GM04504 (cell line): ENCODE measurements at places on chromosomes 7 and 10.
A peak's percentile ranks its signal among the peaks of the same experiment; 100 is the strongest.

DNA sequence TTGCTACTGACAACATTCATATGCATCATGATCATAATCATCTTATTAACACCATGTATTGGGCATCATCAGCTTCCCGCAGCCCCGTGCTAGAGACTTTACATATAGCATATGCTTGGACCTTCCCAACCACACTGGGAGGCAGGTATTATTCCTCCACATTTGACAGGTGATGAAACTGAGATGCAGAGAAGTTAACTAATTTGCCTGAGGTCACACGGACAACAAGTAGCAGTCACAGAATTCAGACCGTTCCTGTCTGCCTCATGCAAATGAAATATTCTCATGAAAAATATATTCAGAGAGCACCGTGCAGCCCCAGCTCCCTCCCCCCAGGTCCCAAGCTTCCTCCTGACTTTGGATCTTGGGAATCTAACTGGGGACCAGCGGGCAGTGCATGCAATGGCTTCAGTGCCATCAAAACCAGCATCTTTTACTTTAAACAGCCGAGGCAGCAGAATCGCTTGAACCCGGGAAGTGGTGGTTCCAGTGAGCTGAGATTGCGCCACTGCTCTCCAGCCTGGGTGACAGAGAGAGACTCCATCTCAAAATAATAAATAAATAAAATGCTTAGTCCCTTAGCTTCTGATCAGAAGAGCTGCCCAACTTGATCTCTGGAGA is 112.2 kb upstream of the GPR26 start:
- no peak for DNase-seq

DNA sequence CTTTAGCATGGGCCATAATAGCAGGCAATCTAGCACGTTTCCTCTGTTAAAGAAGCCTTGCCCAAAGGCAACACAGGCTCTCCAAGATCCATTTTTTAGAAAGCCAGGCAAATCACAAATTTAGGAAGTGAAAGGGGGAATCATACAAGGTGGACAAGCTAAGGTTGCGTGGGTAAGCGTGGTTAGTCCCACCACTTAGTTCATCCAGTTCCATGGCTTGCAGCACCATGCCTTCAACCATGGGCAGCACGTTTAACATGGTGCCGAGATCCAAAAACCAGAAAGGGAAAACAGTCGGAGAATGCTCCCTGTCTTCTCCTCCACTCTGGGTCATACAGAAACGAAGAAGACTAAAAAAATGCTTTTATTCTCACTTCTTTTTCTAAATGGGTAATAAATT is 234.4 kb upstream of the IMMP2L start:
- no peak for DNase-seq

DNA sequence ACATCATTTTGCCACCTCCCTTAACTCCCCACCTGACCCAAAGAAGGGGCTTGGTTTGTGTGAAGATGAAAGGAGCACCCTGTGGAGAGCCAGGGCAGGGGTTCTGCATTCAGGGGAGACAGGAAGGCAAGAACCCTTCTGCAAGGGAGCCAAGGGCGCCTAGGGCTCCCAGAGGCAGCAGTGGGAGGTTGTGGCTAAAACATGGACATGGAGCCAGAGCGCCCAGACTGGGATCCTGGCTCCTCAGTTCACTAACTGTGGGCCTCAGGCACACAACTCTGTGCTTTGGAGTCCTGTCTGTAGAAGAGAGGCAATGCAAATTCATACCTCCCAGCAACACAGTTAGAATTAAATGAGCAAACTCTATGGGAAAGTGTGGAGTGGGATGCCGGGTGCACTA is 123.1 kb upstream of the MACROH2A2 start:
- no peak for DNase-seq

GRCh38 chr10:86107131-86107530 is 259.5 kb downstream of the GRID1 start:
- DNase-seq: no peak

GRCh38 chr7:144671429-144671828 is 164.4 kb downstream of the TPK1 start:
- DNase-seq: no peak

DNA sequence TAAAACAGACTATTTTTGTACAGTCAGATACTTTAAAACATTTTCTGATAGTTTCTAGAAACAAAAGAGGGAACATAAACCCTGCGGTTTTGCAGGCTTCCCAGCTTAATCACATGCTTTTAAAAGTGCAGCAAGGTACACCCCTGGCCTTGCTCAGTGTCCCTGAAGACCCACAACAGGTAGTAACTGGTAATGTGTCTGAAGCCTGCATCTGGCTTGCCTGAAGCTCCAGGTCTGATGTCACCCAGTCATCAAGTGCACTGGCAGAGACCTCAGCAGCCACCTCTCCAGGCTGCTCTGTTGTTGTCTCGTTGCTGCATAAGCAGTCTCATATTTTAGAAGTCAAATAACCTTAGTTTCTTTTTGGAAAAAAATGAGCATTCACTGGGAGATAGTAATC is 376.1 kb upstream of the MTPN start:
- no peak for DNase-seq

GRCh38 chr10:8776926-8777622 is 722.6 kb downstream of the GATA3 start:
- DNase-seq: no peak

- no peak for DNase-seq
These were observed 177.6 kb upstream of the HDAC9 start for GRCh38 chr7:18317941-18318340.

DNA sequence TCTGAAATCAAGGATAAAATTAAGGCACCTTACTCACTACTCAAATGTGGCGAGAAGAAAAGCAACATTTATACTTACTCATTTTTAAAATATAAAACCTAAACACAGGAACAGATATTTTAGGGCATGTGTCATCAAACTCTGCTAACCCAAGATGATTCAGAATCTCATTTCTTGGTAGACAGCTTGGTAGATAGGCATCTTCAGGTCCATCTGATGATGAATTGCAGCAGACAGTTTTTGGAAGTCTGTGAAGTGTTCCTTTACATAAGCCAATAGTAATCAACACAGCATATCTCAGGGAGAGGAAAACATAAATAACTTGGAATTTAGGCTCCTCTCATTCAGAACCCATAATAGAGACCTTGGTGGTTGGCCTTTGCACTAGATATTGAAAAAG is 3.4 kb downstream of the HIPK2 start:
- DNase-seq: peak; percentile 42

DNA sequence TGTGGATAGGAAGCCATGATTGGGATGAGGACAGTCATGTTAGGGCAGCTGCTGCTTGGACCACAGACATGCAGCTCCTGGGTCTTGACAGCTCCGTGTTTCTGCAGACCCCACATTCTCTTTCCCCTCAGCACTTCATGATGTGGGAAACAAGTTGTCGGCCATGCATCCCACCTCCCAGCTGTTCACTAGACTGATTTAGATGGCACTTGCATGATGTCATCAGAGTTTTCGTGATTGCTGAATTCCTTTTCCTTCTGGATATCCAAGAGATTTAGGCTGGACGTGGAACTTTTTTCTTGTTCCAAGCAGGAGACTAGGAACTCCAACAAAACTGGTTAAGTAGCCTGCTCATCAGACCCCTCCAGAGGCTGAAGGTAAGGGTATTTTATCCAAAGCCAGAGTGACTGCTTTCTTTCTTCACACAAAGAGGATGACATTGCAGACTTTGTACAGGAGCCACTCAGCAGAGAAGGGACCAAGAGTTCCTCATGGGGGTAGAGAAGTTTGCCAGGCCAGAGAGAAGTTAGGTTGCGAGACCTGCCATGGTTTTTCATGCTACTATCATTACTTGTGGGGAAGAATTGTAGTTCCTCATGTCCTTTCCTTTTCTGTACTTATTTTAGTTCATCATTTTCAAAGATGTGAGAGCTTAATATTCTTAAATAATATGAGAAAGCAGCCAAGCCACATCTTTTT is 117.7 kb upstream of the GJD4 start:
- no peak for DNase-seq

- no peak for DNase-seq
These were observed 82.3 kb downstream of the PRKAG2 start for GRCh38 chr7:151794508-151795167.

DNA sequence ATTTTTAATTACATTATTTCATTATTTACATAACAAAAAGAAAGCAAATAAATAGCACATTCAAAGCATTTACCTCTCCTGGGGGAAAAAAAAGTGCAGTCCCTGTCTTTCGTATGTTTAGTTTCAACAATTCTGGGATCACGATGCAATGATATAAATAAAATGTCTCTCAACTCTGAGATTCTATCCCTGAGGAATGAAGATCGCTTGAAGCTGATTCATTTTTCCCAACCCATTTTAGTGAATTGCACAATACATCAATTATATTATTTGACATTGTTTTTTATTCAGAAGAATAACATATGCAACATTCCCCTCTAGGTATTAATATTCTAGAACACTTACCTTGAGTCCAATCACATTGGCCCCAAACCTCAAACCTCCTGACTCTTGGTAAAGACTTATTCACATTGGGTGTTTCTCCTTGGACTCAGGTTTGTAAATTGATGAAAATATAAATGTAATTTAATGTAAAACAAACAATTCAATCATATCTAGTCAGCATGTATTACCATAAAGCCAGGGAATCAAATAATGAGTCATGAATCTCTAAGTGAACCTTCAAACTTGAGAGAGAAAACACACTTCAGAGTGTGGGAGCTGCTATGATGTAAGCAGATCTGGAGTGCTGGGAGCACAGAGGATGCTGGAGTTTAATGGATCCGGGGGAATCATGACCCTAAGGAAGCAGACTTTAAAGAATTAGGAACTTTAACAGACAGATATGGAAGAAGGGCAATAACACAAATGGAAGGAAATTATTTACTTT is 5.3 kb upstream of the SCIN start:
- no peak for DNase-seq

DNA sequence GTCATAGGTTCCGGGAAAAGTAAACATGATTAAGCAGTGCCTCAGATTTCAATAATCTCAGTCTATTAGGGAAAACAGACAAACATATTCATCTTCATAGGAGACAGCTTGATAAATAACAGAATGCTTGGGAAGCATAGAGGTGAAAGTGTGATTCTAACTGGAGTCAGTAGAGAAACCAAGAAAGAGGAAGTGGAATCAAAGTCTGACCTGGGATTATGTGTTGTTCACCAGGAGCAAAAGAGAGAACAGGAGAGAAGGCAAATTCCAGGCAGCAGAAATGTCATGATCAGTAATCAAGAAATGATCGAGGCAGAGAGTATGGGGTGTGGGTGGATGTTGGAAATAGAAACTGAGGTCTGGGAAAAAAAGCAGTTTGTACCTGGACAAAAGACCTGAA is 43.7 kb downstream of the DGKB start:
- no peak for DNase-seq

- no peak for DNase-seq
These were observed 22.2 kb upstream of the PARP12 start for GRCh38 chr7:140084972-140085371.

GRCh38 chr10:117463545-117463920 is 79.0 kb upstream of the EMX2 start:
- no peak for DNase-seq

- DNase-seq: no peak
These were observed 75.6 kb downstream of the MICU1 start for GRCh38 chr10:72550239-72550638.

DNA sequence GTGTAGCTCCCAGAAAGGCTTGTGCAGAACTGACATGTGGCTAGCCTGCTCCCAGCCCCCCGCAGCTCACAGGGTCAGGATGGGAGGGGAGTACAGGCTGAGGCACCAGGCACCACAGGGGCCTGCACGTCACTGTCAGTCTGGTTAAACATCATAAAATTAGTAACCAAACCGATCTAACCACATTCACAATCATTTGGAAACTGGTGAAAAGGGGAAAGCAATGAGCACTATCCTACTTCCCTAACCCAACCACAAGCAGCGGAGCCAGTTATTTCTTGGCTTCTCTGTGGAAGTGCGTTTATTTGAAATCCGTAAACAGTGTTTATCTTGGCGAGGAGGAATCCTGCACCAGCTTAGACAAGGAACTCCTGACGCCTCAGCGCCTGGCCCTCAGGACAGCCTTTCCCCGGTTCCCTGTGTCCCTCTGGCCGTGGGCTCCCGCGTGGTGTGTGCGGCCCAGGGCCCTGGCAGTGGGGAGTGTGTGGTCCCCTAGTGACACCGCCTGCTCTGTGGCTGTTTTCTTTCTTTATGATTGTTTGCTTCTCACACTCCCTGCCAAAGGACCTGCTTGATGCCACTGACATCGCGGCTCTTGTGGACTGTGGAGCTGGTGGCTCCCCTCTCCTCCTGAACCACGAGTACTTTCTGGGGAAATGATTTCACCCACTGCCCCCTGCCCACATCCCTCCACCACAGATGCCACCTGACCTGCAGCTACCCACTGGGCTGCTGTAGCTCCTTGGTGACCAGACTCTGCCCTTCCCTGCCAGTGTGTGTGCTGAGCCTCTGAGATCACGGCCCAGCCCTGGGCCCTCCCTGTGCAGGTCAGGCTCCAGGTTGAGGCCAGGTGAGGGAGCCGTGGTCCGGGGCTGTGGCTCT is 38.0 kb downstream of the INPP5A start:
- no peak for DNase-seq

DNA sequence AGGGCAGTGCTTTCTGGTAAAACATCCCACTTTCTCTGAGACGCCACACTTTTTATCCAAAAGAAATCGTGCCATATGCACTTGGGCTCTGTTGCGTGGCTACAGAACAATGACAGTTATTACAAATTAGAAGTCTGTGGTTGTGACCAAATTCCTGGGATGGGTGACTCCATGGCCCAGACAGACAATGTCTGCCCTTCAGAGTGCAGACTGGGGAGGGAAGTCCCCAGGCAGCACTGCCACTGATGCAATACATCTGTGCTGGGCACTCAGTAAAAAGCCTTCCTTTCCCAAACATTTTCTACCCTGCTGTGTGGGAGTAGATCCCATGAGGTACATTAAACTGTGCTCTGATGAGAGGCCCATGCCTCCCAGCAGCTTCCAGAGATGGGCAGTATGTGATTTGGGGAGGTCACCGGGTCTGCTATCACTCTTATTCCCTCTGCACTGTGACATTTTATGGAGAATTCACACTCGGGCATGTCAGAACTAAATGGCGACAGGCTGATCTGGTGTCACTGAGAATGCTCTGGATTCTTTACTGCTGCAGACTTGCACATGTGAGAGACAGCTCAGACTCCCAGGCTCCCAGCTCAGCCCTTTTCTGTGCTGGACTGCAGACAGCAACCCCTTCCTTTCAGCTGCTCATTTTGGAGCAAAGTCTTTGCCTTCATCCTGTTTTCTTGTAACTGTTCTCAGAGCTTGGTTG is 243.5 kb upstream of the ZNF32 start:
- no peak for DNase-seq

- DNase-seq: no peak
These were observed 27.6 kb downstream of the ABCC2 start for GRCh38 chr10:99809931-99810615.

DNA sequence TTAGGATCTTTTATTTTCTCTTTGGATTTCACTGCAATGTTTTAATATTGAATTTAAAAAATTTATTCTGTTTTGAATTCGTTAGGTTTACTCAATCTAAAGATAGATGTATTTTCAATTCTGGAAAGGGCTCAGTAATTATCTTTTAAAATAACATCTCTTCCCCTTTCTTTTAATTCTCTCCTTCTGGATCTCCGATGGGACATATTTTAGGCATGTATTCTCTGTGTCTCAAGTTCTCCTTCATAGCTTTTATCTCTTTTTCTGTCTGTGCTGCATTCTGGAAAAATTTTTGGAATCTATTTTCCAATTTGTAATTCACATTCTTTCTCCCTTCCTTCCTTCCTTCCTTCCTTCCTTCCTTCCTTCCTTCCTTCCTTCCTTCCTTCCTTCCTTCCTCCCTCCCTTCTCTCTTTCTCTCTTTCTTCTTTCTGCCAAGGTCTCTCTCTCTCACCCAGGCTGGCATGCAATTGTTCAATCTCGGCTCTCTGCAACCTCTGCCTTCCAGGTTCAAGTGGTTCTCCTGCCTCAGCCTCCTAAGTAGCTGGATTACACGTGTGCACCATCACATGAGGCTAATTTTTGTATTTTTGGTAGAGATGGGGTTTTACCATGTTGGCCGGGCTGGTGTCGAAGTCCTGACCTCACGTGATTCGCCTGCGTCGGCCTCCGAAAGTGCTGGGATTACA is 98.5 kb upstream of the CTTNBP2 start:
- no peak for DNase-seq
